ENCODE measurements at places on chromosomes 1 and 21.

DNA sequence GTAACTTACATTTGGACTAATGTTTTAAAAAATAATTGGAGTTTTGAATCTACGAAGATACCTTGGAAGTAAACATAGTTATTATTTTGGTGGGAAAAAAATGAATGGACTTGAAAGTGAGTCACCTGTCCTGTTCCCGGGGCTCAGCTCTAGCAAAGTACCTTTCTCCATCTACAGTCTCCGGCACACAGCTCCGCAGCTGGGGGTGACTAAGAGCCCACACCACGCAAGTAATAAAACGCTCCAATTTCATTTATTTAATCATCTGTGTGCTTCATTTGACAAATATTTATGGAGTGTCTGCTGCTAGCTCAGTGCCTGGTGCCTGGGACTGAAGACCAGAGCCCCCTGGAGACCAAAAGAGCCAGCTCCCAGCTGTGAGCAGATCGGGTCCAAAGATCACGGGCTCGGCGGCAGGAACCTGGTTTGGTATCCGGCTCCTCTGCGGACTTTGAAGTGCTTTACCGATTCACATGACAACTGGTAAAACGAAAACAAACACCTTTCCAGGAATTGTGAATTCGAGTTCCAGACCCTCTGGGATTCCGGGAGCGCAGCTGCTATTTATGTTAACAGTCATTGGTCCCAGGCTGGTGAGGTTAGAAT lies 1.7 kb upstream of the RIPK4 start:
- DNase-seq = no peak

- no peak for DNase-seq
These were observed 261.9 kb downstream of the RYR2 start for GRCh38 chr1:237303929-237304328.

DNA sequence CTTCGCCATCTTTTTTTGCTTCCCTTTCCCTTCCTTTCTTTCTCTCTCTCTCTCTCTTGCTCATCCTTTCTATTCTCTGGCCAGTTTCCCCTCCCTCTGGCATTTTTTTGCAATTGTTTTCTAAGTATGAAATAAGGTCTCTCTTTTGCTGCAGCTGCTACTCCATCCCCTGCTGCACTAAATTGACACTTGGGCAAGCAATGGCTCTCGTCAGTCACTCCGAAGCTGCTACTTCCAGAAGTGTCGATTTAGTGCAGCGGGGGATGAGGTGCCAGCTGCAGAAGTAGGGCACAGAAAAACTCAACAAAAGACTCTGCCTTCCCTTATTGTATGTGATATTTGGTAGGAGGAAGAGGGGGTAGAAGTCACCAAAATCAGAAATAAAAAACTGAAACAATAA lies 642.3 kb downstream of the RWDD3 start:
- no peak for DNase-seq

GRCh38 chr1:17689011-17689410 lies 66.1 kb upstream of the ACTL8 start:
- no peak for DNase-seq

GRCh38 chr1:194084755-194085154 lies 898.3 kb upstream of the B3GALT2 start:
- DNase-seq = no peak

- DNase-seq = no peak
These were observed 33.1 kb downstream of the NDC1 start for GRCh38 chr1:53804791-53805505.

GRCh38 chr1:233505130-233505529 lies 108.8 kb upstream of the KCNK1 start:
- DNase-seq = no peak

DNA sequence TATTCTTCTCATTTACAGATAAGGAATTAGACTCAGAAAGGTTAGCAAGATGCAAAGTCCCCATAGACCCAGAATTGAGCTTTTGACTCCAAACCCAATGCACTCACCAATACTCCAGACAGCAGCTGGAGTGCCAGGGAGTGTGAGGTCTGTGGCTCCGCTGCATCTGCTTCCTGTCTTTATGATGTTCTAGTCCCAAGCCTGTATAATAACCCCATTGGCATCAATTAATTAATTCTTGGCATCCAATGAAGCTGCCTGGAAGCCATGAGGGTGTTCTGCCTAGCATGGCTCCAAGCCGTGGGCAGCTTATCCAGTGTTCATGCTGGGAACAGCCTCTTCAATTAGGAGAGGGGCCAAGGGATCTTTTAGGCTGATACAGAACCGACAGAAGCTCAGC lies 188.7 kb downstream of the GIPC2 start:
- peak; percentile 6 for DNase-seq

- no peak for DNase-seq
These were observed 1.3 kb downstream of the NGF start for GRCh38 chr1:115336741-115337140.

DNA sequence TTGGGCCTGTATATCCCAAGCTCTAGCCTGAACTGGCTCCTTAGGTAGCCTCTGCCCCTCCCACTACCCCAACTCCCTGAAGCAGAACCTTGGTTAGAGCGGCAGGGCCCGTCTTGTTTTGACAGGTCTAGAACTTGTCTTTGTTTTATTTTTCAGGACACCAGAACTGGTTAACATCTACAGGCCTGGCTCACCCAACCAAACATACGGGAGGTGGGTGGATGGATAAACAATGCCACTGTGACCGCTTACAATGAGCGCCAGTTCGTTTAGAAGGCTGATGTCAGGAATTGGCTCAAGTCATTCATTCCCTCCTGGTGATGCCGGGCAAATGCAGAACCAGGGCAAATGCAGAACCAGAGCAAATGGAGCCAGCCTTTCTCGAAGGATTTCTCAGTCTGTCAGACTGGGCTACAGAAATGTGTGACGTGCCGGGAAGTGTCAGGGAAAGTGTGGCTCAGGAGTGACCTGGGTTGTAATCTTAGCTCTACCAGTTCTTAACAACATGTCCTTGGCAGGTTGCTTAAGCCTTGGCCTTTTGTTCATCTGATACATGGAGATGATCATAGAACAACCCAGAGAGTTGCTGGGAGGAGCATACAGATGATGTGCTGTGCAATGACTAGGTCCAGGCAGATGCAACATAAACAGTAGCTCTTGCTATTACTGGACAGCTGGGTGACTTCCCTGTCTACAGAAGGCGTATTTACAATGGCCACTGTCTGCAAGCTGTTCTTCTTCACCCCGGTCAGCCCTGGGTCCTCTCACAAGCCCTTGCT lies 30.5 kb upstream of the BTG2 start:
- DNase-seq = peak; percentile 97

DNA sequence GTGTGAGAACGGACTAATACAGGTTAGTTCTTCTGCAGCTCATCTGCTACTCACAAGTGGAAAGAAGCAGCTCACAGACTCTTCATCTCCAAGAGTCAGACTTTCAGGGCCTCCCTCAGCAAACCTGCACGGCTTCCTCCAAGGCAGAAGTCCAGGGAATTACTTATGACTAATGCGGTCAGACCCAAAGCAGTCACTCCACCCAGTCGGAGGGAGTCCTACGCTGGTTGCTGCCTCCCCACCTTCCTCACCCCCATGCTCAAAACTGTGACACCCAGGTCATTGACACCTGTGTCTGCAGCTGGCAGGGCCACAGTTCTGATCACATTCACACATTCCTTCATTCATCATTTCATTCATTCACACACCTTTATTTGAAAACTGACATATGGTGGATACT lies 38.4 kb upstream of the PRDM2 start:
- DNase-seq = no peak

Data from pons (tissue), 1 donor.